Stimulated activated CD8-positive, alpha-beta memory T cell treated with anti-CD3 and anti-CD28 coated beads, Interleukin-7, amount 100 ng/mL, for 48 hours (primary cell): ENCODE measurements at places on chromosomes 2 and 18.

DNA sequence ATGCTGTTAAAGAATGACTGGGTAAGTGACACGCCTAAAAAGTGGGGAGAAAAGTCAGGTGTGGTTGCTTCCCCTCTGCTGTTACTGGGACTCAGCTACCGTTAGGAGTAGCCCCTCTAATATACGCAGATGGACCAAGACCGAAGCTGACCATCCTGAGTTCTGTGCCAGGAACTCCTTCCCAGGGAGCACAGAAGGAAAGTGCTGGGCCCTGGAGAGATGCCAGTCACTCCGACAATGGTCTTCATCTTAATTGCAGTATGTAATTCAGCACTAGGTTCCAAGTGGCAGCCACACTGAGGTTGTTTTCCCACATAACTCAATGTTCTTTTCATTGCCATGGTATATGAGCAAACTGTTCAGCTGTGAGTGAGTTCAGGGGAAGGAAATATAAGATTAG lies 19.6 kb upstream of the TMEM200C start:
- no peak for DNase-seq

DNA sequence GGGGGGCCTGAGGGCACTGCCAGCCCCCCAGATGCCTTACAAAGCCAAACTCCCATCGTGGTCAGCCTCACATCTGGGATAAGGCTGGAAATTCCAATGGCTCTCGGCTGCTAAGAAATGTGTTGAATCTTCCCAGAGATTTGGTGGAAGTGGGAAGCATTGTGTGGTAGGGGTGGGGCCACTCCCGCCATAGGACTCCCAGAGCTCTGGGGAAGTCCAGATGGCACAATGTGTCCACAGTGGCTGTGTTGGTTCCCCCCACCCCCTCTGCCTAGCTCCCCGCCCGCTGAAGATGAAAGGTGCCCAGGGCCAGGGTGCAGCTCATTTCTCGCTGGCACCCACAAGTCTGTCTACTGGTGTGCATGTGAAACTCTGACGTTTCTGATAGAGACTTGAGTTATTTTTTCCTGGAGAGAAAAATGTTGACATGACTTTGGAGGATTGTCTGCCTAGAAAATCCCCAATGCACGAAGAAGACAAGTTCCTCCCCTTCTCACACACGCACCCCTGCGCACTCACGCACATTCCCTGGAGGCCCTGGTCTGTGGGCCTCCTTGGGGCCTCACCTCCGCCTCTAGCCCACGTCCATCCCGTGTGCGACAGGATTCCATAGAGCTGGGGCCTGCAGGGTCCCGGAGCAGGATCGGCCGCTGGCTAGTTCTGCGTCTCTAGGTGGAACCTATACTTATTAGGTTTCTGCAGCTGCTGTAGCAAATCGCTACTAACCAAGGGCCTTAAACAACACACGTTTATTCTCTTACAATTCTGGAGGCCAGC lies 199.1 kb downstream of the ZFP36L2 start:
- no peak for DNase-seq

DNA sequence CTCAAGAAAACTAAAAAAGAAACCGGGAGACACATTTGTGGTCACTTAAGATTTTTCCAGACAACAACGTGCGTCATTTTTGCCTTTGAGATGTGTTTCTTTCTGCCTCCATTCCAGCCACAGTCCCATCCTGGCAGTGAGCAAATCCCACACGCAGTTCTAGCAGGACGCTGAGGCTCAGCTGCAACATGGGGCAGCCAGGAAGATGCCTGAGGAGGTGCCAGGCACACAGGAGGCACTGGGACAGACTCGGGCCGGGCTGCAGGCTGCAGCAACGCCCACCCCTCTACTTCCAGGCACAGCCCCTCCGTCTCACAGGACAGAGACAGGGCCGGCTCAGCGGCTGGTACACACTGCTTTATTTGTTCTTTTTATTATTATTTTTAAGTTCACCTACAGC lies 13.1 kb downstream of the KLF11 start:
- no peak for DNase-seq

- DNase-seq: no peak
These were observed 85.3 kb upstream of the KLF7 start for GRCh38 chr2:207251022-207251421.

DNA sequence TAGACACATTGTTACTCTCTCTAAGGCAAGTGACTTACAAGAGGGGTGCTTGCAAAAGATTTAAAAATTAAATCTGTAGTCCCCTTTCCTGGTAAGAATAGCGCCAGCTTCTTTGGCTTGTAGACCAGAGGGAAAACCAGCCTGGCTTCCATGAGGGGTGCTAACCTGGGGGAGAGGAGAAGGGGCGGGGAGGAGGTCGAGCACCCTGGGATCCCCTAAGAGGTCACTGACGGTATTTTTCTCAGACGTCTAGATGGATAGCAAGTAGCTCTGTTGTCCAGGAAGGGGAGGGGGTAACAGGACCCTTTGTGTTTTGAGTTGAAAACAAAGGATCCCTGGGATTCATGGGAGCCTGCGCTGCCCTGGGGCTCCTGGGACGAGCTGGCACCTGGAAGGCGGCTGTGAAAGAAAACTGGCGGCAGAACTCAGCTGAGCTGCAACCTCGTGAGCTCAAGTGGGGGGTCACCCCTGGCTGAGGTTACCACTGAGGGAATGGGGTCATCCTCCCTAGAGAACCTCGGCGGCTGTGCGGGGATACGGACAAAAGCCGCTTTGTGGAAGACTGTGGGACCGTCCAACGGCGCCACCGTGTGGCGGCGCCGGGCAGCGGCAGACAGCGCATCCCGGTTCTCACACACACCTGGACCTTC lies 37.8 kb upstream of the MRPL19 start:
- DNase-seq: peak; percentile 14

GRCh38 chr2:2575181-2575577 lies 244.1 kb upstream of the MYT1L start:
- no peak for DNase-seq

GRCh38 chr2:137969418-137969765 lies 5.1 kb downstream of the HNMT start:
- no peak for DNase-seq

DNA sequence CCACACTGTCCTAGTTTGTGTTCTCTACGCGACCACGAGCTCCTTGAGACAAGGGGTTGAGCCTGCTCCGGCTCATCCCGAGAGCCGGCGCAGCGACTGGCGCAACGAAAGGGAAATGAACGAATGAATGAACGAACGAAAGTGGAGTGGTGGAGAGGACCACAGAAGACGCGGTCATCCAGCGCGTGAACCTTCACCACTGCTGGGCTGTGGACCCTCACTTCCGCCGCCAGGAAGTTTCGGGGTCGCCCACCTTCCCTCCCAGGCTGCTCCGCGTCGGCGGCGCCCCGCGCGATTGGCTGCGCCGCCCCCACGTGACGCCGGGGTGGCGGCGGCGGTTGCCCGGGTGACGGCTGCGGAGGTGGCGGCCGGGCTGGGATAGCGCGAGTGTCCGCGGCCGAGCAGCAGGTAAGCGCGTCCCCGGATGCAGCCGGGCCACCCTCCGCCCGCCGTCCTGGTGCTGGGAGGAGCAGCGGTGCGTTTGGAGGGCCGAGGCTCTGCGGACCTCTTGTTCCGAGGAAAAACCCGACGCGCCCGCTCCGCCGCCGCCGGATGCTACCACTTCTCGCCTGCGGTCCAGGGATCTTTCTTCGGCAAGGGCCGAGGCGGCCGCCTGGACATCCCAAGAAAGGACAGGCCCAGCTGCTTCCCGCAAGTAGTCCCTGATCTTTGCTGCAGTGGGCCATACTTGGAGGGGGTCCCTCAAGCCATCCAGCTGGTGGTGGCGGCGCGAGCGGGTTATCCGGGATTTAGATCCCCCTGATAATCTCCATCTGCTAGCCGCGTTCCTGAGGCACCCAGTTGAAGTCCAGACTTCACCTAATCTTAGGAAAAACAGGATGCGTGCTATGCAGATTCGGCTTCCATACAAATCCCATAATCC lies at the start of gene ARMC9:
ARMC9 (plus strand) TSS at position 341 of the 883 bp plus-strand sequence. CDS start 7,608 bp downstream, outside the sequence.
- DNase-seq: peak; percentile 68

DNA sequence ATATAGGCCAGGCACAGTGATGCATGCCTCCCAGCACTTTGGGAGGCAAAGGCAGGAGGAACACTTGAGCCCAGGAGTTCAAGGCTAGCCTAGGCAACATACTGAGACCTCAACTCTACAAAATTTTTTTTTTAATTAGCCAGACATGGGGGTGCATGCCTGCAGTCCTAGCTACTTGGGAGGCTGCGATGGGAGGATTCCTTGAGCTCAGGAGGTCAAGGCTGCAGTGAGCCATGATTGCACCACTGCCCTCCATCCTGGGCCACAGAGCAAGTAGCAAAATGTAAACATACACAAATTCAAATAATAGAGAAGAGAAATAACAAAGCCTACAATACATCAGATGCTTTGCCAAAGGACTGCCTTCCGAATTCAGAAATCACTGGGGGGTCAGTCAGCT lies 7.0 kb upstream of the SP3 start:
- DNase-seq: no peak

- DNase-seq: no peak
These were observed 12.8 kb downstream of the SLC5A7 start for GRCh38 chr2:107999158-107999557.

DNA sequence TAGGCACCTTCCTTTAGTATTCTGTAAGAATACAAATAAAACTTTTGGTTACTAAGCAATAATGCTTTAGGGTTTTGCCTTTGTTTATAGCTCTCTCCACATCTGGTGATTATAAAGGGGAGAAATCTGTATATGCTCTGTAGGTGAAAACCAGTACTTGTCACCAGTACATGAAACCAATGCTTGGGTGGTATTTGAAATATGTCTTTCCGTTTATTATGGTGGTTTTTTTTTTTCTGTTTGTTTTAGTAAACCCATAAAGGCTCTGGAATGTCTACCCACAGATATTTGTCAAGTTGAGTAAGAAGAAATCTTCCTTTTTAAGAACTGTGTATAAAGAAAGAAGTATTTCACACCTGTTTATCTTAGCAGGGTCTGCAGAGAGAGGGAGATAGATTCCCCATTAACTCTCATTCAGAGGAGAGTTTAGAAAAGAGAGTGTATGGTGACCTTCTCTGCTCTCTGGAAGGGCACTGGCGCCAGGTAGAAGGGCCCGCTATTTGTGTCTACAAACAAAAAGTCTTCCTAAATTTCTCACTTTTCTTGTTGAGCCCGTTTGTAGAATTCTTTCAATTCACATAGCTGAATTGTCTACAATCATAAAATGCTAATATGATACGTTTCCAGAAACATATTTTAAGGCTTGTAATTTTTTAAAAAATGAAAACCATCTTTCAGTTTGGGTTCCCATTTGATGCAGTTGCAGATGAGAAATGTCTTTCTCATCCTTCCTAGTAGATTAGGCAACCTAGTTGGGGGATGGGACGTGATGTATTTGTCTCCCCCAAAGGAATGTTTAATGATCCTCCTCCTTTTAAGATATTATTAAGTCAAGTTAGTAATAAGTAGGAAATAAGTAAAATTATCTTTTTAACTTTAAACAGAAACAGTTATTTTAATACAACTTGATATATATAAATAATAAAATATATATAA lies 33.9 kb downstream of the MAP3K20 start:
- no peak for DNase-seq

GRCh38 chr2:118721817-118722551 lies 125.5 kb downstream of the EN1 start:
- DNase-seq: no peak

DNA sequence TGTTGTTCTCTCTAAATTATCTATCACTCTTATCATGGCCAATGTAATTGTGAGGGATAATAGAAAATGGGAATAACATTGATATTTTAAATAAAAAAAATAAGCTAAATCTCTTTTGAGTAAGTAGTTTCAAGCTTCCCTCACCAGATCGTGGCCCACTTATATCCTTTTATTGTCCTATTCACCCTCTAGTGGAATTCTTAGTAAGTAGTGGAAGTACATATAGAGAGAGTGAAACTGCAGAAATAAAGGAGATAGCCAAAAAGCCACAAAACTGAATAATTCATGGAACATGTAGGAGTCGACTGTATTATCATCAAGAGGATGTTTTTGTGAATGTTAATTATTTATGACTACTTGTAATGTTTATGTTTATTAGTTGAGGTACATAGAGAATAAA lies 66.1 kb upstream of the DTNA start:
- no peak for DNase-seq

DNA sequence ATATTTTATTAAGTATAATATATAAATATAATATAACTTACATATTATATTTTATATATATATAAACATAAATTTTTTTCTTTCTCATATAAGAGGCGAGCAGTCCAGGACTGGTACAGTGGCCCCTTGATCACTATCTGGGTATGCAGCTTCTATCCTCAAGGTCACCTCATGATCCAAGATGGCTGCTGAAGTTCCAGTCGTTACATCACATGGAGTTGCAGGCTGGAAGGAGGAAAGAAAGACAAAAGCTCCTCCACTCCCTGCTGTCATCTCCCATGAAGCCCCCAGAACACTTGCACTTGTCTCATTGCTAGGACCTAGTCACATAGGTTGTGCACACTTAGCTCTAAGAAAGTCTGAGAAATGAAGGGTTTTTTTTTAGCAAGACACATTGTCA lies 145.1 kb upstream of the SLC1A4 start:
- no peak for DNase-seq

DNA sequence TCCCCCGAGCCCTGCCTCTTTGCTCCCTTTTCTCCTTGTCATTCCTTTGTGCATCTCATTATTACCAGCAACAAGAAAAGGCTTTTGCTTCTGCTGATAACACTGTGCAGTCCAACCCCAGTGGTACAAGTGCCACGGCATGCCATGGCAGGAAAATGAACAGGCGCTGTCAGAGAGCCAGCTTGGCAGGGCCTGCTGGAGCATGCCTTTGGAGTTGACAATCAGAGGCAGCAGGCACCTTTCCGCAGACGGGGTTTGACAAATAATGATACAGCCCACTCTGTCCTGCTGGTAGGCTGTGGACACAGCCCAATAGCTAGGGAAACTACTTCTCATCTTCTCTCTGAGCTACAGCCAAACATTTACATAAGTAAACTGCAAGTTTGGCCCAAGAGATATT lies 243.9 kb upstream of the LRRTM1 start:
- no peak for DNase-seq

GRCh38 chr2:169011698-169012097 lies 19.4 kb downstream of the ABCB11 start:
- DNase-seq: no peak

DNA sequence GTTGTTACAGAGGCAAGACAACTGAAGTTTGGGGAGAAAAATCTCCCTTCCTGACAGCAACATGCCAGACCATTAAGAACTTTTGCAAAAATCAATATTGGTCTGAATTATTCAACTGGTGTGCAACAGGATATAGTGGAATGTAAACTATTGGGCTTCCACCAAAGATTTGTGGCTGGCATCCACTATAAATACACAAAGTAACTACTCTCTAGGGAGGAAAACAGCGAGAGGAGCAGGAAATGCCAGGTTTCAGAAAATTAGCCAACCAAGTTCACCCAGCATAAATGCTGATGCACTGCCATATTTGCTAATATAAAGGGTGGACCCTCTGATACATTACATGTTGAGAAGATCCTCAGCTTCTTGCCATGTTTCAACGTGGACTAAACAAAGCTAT lies 267.6 kb upstream of the LYPD1 start:
- DNase-seq: no peak

- DNase-seq: no peak
These were observed 28.5 kb upstream of the PGAP1 start for GRCh38 chr2:196955036-196955435.

GRCh38 chr2:29052807-29053206 lies 21.5 kb downstream of the PCARE start:
- no peak for DNase-seq

GRCh38 chr2:149170911-149171310 lies 132.4 kb downstream of the LYPD6B start:
- no peak for DNase-seq
